LNCaP clone FGC (cell line): ENCODE measurements at places on chromosomes 5 and 9.
A peak's percentile ranks its signal among the peaks of the same experiment; 100 is the strongest.

- DNase-seq: no peak
Observed at GRCh38 chr9:75108571-75108970, 20.3 kb downstream of the OSTF1 start.

GRCh38 chr5:159814222-159814621, 102.1 kb upstream of the ADRA1B start:
- DNase-seq: no peak

GRCh38 chr5:83715236-83716065, 5.2 kb downstream of the HAPLN1 start:
- no peak for DNase-seq

GRCh38 chr9:34546834-34547827, 24.3 kb upstream of the ENHO start:
- DNase-seq: peak; percentile 52

DNA sequence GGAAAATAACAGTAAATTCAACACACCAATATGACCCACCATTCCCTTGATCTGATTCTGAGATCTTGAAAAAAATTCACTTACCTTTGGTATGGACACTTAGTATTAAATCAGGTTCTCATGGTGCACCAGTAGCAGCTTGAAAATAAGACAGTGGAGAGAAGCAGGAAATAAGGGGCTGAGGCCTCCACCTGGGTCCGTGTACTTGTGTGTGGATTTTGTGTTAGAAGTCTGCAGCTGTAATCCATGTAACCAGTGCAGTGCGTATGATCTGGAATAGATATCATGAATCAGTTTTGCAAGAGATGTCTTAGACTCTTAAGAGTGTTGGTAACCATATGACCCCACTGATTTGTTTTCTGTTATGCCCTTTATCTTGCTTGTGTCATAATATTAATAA, 107.1 kb downstream of the FBXL7 start:
- DNase-seq: no peak

DNA sequence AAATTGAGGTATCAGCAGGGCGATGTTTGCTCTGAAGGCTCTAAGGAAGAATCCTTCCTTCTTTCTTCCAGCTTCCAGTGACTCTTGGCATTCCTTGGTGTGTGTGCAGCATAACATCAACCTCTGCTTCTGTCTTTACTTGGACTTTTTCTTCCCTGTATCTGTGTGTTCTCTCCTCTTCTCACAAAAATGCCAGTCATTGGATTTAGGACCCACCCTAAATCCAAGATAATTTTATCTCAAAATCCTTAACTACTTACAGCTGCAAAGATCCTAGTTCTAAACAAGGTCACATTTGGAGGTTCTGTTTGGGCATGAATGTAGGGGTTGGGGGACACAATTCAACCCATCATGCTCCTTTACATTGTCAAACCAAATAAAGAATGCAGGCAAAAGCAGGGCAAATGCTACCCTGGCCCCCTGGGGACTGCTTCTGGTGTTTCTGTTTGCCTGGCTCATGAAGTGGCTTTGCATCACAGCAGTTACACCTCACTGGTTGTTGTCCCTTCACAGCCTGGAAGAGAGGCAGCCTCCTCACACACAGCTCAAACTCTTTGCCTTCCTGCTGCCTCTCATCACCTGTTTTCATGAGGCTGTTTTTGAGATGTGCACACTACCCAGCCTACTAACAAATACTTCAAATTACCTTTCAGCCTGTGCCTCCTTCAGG, 64.8 kb upstream of the PLCXD3 start:
- DNase-seq: no peak

DNA sequence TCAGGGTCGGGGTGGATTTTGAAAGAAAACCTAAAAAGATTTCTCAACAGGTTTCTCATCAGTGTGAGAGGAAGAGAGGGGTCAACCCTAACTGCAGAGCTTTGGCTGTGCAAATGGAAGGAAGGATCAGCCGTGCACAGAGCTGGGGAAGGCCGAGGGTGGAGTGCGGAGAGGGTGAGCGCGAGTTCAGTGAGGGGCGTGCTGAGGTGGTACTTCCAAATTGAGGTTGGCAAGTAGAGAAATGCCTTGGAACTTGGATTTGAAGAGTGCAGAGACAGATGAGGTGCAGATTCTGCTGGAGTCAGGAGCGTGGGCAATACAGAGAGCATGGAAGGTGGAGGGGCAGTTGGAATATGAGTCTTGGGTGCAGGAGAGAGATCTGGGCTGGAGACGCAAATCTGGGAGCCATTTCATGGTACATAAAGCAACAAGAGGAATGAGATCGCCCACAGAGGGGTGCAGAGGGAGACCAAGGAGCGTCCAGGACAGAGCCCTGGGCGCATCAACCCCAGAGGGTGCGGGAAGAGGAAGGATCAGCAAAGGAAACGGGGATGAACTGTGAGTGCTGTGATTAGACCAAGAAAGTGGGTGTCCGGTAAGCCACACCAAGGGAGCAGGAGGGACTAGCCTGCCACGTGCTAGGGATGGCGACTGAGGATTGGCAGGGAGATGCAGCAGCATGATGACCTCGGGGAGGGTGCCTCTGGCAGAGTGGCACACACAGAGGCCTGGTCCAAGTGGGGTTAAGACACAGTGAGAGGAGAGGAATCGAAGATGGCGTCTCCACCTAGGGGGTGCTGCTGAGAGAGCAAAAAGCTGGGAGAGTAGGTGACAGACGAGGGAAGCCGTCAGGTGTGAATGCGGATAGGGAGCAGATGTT, 105.8 kb downstream of the ADAMTS2 start:
- no peak for DNase-seq

DNA sequence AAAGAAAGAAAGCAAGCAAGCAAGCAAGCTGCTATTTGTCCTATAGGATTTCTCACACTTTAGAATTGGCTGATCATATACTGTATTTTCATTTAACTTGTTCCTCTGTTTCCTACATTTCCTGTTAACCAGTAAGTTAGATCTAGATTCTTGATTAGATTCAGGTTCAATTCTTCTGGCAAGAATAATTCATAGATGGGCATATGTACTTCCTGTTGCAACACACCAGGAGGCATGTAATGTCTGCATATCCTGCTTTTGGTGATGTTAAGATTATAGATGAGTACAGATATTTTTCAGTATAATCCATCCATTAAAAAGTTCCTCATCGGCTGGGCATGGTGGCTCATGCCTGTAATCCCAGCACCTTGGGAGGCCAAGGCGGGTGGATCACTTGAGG, 10.8 kb upstream of the KIF27 start:
- no peak for DNase-seq

GRCh38 chr9:14627513-14627912, 65.7 kb downstream of the ZDHHC21 start:
- no peak for DNase-seq

DNA sequence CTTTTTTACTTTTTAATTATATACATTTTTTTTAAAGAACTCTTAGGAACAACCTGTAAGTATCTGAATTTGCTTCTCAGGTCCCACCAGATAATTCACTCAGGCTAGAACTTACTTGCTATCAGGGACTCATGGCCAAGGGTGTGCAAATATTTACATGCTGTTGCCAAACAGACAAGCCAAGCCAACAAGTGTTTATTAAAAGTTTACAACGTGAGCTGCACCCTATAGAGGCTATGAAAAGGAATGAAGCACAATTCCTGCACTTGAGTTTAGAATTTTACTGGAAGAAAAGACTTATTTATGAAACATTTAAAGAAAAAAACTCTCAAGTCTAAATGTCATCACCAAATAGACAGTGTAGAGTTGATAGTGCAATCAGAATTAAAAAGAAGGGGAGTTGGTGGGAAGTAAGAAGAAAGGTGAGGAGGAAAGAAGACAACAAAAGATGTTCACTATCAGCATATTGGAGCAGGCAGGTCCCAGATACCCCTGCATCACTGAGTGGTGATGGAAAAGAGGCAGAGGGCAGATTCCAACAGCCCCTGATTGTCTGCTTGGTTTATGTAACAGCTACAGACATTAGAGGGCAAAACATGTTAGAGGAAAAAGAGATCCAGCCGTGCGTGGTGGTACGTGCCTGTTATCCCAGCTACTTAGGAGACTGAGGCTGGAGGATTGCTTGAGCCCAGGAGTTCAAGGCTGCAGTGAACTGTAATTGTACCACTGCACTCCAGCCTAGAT, 32.8 kb downstream of the SH3RF2 start:
- DNase-seq: peak; percentile 88

- no peak for DNase-seq
Observed at GRCh38 chr5:92560698-92561401, 1020.2 kb downstream of the NR2F1-AS1 start.

GRCh38 chr5:61245936-61246335, 83.7 kb upstream of the SMIM15 start:
- DNase-seq: no peak

GRCh38 chr5:116944183-116944582, 369.6 kb upstream of the SEMA6A start:
- DNase-seq: no peak

- no peak for DNase-seq
Observed at GRCh38 chr5:55360190-55360589, 52.4 kb downstream of the MTREX start.

GRCh38 chr9:69178583-69179011, 4.5 kb downstream of the TJP2 start:
- no peak for DNase-seq

DNA sequence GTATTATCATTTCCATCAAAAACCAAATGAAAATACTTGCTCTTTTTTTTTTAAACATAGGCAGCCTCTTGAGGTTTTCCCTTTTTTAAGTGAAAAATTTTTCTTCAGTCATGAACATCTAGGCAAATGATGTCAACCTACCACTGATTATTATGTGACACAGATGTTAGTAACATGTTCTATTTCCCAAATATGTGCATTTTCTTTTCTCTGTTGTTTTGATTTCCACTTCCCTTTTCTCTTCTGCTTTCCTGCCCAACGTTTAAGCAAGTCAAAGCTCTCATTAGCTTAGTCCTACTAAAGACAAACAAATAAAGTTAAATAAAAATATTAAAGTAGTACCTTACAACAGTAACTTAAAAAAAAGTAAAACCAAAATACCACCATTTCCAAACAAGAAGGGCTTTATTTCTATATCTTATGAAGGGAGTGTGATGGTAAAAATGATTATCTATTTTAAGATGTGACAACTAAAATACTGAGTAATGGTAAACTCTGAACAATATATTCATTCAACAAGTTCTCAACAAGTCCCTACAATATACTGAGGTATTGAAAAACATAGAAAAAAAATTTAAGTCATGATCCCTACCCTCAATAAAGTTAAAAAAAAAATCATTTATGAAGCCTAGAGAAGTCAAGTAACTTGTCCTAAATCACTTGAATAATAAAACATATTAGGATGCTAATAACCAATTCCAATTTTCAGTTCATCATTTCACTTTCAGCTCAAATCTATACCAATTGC, 9.4 kb downstream of the SLC38A9 start:
- DNase-seq: no peak

DNA sequence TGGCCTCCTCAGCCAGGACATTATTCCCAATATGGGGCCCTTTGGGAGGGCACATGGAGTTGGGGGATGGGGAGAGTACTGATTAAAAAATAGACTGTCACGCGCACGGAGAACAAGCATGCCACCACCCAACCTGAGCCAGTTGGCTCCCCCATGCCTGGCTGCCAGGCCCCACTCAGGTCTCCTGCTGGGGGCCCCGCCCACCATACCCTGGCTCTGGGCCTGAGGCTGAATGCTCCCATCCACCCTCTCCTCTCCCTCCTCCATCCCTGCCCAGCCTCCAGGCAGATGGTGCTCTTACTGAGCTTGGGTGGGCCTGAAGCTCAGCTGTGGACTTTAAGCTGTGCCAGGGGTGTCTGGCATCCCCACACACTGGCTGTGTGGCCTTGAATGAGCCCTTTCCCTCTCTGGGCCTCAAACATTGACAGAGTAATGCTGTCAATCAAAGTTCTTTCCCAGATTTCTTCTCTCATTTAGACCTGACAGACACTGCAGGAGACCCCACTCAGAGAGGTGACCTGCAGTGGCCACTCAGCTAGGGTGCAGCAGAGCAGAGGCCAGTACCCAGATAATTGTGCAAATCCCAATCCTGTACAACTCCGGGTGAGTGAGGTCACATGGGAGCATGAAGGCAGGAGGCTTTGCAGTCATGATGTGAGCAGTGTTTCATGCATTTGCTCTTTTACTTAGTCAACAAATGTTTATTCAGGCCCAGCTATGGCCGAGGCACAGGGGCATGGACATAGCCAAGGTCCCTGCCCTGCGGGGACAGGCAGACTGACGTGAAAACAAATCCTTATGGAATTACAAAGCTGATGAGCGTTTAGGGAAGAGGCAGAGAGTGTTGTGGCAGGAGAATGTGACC, 9.8 kb upstream of the SYNPO start:
- DNase-seq: no peak

- peak; percentile 96 for DNase-seq
Observed at GRCh38 chr9:115591584-115591984, 473.6 kb upstream of the TNC start.

DNA sequence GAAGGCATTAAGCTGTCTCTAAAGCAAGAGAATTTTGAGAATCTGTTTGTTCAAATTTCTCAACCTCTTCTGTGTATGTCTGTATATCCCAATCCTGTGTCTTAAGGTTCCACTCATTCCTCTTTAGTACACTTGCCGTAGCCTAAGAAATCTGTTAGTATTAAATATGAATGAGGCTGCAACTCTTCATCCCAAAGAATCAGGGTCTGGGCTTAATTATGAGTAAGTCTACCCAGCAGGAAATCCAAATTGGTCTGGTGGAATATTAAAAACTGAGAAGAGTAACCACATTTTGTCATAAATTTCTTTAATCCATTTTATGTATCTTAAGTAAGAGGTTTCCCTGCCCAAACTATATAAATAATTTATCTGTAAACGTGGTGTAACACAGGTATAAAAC, 1171.2 kb downstream of the CDH12 start:
- no peak for DNase-seq

GRCh38 chr5:65978251-65978650, 51.9 kb downstream of the ERBIN start:
- no peak for DNase-seq

DNA sequence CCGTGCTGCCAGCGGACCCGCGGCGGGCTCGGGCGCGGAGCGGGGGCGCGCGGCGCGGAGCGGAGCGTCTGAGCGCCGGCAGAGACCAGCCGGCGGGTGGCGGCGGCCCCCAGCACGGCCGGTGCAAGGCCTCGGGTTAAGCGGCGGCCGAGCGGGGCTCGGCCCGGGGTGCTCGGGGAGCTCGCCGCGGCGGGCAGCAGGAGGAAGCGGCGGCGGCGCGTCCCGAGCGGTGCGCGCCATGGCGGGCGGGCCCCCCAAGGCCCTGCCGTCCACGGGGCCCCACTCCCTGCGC, 150 bp downstream of the SNX30 start:
- no peak for DNase-seq

DNA sequence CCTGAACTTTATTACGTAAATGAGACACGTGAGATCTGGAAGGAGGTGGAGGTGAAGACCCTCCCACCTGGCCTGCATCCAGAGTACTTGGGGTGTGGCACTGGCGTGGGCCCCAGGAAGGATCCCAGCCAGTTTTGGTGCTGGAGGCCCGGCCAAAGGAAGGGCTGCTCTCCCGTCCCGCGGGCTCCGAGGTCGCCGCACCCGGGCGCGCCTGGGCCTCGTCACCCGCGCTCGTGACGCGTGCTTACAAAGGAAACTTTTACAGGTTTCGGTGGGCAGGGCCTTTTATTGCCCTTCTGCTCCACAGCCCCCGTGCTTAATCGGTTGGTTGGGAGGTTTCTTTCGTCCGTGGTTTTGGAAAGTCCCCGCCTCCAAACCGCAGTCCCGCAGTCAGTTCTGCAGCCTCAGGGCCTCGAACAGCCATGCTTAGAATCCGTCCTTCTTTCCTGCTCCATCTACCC, 29.2 kb downstream of the CDKN2A start:
- no peak for DNase-seq
